ENCODE measurements at places on chromosomes 2 and 18. TPM values are rescaled to one million over a fixed set of nuclear protein-coding genes. Genes with fewer than 3 reads are reported as not detected.

MGAT4A gene
- polyA plus RNA-seq: 28.9 TPM

ERMN gene
- polyA plus RNA-seq: 0.53 TPM

HOXD12 gene
- polyA plus RNA-seq: not detected

NTSR2 gene
- 0.06 TPM for polyA plus RNA-seq

RUFY4 gene
- polyA plus RNA-seq: 0.22 TPM

All from small intestine (tissue), 16 donors.